ENCODE measurements at places on chromosomes 12 and 14. TPM values are rescaled to one million over a fixed set of nuclear protein-coding genes. Genes with fewer than 3 reads are reported as not detected.

- no peak for DNase-seq
Observed at GRCh38 chr14:71465316-71465715, 466.9 kb upstream of the RGS6 start.

- DNase-seq: no peak
Observed at GRCh38 chr12:119685375-119685774, 17.4 kb downstream of the PRKAB1 start.

DNA sequence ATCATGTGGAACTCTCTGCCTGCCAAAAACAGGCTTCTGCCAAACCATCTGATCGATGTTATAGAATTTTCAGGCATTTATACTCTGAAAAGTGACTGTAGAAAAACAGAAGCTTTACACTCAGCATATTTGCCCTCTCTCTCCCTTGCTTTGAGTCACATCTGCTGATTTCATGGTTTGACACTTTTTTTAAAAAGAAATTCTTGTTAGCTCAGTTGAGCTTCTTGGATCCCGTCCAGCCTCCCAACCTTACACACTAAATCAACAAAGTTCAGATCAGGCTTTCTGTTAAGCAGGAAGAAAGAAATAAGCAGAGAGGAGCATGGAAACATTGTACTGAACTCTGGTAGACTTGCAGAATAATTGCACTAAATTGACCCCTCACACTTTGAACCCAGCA lies 193.6 kb upstream of the SEL1L start:
- DNase-seq: peak; percentile 42

DNA sequence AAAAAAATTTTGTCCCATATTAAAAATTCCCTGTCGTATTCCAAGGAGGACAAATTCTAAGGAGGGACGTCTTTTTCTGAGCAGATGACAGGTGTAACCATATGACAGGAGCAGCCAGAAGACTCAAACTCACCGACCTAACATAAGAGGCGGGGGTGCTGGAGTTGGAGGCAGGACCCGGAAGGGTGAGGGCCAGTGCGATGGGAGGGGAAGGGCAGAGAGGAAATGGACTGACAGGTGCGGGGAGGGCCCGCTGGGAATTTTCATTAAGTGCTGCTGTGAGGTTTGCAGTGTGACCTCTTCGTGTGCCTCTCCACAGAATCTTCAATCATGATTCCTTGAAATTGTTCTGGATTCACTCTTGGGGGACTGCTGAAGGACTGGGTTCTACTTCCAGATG lies 189.4 kb downstream of the NTF3 start:
- DNase-seq: no peak

GRCh38 chr12:112518365-112518735 lies 99.6 kb downstream of the PTPN11 start:
- DNase-seq: no peak

GRCh38 chr12:90622431-90622830 lies 332.5 kb downstream of the CCER1 start:
- no peak for DNase-seq

DNA sequence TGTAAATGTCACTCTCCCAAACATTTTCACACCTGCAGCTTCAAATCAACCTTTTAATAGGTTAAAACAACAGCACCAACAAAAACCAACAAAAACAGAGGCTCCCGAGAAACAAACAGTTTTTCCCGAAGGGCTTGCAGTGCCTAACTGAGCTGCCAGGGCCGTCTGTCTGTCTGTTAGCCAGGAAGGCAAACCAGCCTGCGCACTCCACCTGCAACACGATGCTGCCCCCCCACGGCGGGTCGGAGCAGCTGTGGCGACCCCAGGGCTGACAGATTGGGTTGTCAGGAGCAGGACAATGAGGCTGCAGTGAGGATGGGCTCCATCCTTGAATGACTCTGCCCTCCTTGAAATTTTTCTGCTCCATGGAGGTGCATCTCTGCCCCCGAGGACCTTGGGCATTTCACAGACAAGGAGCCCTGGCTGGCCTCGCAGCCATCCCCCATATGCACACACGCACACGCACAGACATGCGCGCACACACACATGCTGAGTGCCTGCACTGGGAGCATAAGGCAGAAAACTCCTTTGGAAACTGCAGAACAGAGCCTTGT lies 2.6 kb downstream of the RTL1 start:
- DNase-seq: peak; percentile 76

DNA sequence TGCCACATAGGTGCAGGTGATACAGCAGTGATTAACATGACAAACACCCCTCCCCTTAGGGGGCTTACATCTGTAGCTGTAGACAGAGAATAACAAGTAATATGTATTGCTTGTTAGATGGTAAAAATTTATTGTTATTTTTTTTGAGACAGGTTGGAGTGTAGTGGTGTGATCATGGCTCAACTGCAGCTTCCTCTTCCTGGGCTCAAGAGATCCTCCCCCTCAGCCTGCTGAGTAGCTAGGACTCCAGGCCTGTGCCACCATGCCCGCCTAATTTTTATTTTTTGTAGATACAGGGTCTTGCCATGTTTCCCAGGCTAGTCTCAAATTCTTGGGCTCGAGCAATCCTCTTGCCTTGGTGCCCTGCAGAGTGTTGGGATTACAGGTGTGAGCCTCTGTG lies 19.8 kb downstream of the DIP2B start:
- no peak for DNase-seq

- peak; percentile 9 for DNase-seq
Observed at GRCh38 chr14:83217492-83217891, 1683.8 kb upstream of the SEL1L start.

DNA sequence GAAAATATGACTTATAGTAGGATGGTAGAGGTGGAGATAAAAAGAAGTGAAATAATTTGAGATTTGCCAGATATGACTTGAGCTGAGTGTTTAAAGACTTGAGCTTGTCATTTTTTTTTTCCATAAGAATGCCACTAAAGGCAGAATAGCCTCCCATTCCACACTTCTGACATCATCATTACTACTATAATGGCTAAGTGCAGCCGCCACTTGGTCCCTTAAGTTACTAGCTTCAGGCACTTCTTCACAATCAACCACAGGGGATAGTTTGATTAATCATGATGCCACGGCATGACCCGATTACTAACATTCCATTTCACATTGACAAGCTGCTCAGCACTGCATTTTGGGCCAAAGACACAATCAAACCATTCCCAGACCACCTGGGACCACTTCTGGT lies 127.9 kb downstream of the EFCAB11 start:
- no peak for DNase-seq

DNA sequence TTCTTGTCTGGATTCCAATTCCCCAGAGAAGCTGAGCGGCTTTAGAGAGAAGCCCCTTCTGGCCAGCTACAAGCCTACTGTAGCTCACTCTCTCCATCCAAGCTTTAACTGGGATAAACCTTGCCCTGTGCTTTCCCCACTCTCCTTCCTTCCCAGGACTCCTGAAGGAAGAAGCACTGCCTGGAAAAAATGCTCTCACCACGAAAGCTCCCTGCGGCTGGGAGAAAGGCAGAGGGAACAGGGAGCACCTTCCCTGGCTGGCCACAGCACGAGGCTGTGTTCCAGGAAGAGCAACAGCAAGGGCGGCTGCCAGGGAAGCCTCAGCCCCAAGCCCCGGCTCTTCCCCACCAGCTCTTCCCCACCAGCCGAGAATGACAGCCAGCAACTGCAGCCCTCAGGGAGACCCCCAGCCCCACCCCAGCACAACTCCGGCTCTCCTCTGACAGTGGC lies 40.8 kb upstream of the PNMA1 start:
- DNase-seq: peak; percentile 93

GRCh38 chr14:23816371-23816770 lies 137.2 kb upstream of the DHRS4 start:
- no peak for DNase-seq

GRCh38 chr14:21019366-21019765 lies 5.5 kb downstream of the NDRG2 start:
- DNase-seq: no peak

DNA sequence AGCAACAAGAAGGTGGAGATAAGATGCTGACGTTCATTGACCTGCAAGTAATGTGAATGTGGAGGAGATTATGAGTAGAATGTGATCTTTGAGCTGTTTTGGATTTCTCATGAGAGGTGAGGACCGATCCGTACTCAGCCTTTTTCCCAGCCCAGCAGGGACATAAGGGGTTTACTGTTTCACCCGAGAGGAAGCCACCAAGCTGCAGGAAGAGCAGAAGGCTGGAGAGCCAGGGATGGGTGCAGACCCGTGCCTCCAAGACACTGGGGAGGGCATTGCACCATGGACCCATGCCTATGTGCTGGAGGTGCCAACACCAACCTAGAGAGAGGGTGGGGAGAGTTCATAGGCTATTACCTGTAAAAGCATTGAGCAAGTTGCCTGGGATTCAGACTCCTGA lies 206.0 kb upstream of the DIO3 start:
- no peak for DNase-seq

DNA sequence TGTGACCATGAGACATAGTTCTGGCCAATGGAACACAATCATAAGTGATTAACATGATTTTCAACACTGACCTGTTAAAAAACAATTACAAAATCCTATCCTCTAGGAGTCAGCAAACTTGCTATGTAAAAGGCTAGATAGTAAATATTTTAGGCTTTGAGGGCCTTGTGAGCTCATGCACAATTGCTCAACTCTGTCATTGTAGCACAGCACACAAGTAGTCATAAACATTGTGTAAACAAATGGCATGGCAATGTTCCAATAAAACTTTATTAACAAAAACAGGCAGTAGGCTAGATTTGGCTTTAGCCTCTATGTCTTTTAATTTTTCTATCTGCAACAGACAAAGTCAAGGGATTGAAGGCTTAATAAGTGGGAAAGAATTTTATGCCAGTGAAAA lies 350.7 kb downstream of the C12orf50 start:
- no peak for DNase-seq

GRCh38 chr12:124094733-124095132 lies 121.7 kb downstream of the ZNF664 start:
- DNase-seq: peak; percentile 37

- no peak for DNase-seq
Observed at GRCh38 chr14:89849931-89850330, 104.6 kb downstream of the EFCAB11 start.

DNA sequence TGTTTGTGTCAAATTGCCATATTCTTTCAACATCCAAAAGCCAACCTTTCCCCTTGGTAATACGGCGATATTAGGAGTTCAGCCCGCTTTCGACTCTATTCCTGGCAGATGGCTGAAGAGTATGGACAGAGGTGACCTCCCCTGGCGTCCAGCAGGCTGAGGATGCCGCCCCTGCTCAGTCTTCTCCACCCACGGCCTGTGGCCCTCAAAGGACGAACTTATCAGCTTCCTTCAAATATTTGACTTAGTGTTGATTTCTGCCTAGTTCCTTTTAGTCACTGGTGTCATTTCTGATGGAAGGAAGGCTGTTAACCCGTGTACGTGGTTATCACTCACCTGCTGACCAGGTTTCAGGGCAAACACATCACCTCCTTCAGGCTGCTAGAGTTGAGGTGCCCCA lies 65.0 kb downstream of the TESC start:
- no peak for DNase-seq

GRCh38 chr14:102593825-102594137 lies 1.3 kb downstream of the RCOR1 start:
- no peak for DNase-seq

GRCh38 chr14:50237427-50237826 lies 6.0 kb upstream of the SOS2 start:
- DNase-seq: peak; percentile 13

DNA sequence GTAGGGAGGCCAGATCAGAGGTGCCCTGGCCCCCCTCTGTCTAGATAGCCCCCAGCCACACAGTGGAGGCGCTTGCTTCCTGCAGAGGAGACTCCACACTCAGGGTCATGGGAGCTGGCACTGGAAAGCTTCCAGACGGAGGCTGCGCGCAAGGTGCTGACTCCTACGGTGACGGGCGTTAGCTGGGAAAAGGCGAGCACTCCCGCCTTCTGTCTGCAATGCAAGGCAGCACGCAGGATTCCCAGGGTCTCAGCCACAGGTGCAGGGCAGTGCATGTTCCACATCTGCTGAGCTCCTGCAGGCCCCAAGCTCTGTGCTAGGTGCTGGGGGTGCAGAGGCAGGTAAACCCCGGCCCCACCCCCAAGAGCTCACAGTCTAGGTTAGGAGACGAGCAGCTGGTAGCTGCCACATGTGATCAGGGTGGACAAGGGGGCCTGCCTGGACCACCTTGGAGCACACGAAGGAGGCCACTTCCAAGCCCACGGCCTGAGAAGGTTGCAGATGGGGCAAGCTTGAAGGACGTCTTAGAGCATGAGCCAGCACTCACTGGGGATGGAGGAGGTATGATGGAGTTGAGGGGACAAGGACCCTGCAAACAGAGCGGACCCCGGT lies 310.9 kb upstream of the DIO3 start:
- no peak for DNase-seq

- DNase-seq: peak; percentile 75
Observed at GRCh38 chr12:10190558-10191388, 11.9 kb downstream of the TMEM52B start.

The MAPK1IP1L gene
- 53.0 TPM for polyA plus RNA-seq

The KCNH3 gene
- 1.6 TPM for polyA plus RNA-seq

The KRT79 gene
- not detected for polyA plus RNA-seq

The SLC17A8 gene
- 0.48 TPM for polyA plus RNA-seq

The ZCRB1 gene
- 74.6 TPM for polyA plus RNA-seq

The SMIM41 gene
- polyA plus RNA-seq: not detected

The KRT86 gene
- polyA plus RNA-seq: 0.32 TPM

The GPR84 gene
- 0.17 TPM for polyA plus RNA-seq

Data from muscle of leg (tissue), 16 donors.